Keratinocyte (primary cell): ENCODE measurements at places on chromosomes 3 and 15. TPM values are rescaled to one million over a fixed set of nuclear protein-coding genes. Genes with fewer than 3 reads are reported as not detected.

DNA sequence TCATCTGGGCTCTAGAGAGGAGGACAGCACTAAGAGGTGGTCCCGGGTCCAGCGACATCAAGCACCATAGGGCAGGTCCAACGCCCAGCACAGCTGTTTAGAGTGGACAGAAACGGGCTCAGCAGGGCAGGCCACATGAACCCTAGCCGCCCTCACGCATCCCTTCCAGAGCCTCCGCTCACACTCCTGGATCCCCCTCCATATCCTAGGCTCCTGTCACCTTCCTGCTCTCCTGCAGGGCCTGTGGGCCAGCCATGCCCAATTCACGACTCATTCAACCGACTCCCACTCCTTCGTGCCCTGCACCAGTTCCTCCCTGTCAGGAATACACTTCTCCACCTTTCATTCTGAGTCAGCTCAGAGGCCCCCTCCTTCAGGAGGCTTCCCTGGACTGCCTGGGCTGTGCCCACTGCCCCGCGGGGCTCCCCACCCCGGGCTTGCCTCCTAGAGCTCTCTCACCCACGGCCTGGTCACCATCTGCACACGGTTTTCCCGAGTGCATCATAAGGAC, 90.2 kb downstream of the LINGO1 start:
- DNase-seq, result no peak

DNA sequence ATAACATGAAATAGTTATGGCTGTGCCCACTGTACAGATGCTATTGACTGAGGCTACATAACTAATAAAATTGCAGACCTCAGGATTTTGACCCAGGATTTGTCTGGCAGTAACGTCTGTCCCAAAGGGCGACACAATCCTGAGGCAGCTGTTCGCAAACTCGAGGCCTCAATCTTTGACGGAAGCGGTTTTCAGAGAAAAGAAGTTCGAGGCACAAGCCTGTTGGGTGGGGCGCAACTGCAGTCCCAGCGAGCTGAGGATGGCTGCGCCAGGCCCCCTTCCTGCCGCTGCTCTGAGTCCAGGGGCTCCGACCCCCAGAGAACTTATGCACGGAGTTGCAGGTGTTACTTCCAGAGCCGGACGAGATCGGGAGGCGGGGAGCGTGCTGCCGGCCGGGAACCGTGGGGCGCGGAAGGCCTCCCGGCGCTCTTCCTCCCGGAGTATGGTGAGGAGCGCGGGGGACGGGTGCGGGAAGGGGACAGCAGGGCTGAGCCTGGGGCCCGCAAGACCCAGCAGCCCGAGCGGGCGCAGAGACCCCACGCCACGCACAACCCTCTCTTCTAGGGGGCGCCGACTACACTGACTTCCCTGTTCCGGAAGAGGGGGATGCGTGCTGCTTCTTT, at the start of gene PARP15:
Gene PARP15 (plus strand): TSS at position 242 of the 623 bp plus-strand sequence. CDS start 18 bp downstream, at position 260.
- no peak for DNase-seq

DNA sequence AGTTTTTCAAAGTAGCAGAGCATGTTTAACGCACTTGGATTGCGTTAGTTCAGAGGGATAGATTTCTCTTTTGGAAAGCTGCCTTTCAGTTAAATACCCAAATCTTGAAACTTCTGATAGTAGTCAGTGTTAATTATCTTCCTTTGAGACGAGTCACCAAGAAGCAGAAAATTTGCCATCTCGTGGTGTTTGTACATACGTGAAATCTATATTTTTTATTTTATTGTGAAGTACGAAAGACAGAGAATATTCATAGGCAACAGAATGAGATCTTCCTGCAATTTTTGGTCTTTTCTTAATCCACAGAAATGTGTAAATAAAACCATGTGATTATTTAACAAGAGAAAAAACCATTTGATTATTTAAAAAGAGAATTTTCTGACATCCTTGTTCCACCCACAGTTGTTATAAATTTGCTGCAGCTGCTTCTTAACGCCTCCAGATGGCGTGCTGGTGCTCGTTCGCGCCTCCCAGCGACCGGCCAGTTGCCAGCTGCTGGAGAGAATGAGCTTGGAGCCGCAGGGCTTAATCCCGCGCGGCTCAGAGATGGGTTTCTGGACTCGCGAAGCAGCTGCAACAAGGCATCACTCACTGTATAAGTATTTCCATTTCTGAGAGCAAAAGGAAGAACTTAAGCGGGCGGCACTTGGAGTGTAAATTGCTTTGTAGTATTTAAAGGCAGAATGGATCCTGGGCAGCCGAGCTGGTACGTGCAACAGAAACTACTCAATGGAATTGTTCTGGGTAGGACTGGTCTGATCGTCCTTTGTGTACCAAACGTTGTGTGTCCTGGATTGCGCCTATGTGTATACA, 10.5 kb upstream of the SLITRK3 start:
- no peak for DNase-seq

DNA sequence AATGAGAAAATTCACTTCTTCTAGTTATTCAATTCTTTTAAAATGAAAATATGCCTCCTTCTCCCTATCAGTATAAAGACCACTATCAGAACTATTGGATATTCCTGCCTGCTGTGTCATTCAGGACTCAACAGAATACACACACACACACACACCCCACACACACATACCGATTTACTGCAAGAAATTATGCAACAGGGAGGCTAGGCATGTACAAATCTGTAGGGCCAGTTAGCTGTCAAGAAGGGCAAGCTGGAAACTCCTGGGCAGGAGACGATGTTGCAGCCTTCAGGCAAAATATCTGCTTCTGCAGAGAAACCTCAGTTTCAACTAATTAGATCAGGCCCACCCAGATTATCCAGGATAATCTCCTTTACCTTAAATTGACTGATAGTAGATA, 13.9 kb upstream of the RYR3 start:
- DNase-seq, result no peak

- DNase-seq, result no peak
These were observed 21.9 kb downstream of the SENP8 start for GRCh38 chr15:72140088-72140487.

DNA sequence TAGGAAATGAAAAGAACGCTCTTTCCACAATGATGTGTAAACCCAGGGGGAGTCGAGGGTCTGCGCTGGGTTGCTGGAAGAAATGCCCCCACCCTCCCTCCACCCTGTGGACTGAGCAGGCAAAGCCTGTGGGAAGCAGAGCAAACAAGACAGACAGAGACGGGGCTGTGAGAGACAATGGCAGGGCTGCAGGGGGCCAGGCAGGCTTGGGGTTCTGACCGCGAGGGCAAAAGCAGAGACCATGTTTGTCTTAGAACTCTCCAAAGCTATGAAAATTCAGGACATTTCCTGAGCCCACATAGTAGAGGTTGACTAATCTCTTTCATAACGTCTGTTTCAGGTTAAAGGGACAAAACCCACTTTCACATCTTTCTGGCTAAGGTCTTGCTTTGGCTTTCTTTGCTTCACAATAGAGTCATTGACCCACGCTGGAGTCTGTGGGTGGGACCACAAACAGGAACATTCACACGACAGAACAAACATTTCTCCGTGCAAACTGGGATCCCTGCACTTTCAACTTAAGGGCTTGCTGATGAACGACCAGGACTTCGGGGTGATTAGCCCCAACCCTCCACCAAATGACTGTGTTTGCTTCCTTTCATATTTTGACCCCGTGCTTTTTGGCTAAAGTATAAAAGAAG, 156.0 kb upstream of the TPM1 start:
- no peak for DNase-seq

DNA sequence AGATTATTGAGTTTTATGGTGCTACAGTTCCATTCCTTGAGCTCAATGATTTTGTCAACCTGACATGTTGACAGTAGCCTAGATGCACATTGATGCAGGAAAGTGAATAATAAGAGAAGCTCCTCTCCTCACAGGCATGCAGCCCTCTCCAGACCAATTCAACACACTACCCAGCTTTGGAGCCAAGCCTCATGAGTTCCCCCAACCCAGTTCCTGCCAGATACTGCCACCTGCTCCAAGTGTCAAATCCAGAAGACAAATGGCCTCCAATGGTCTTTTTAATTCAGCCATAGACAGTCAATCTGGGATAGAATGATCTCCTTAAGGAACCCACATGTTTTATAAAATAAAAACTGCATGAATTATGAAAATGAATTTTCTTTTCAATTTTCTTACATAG, 83.7 kb upstream of the ARHGEF3 start:
- no peak for DNase-seq

- DNase-seq, result no peak
These were observed 22.8 kb downstream of the RGMA start for GRCh38 chr15:93066224-93066681.

- DNase-seq, result no peak
These were observed 44.9 kb downstream of the FGF7 start for GRCh38 chr15:49467746-49468480.

GRCh38 chr3:124804875-124805274, 74.6 kb downstream of the UMPS start:
- DNase-seq, result no peak

- DNase-seq, result no peak
These were observed 223.0 kb downstream of the EPHA6 start for GRCh38 chr3:97037294-97037943.

GRCh38 chr3:33113772-33114621, at the start of gene CRTAP:
TSS of gene CRTAP (plus strand) at chr3:33114014. CDS start at chr3:33114078, 64 bp downstream.
- DNase-seq, result peak; percentile 88

DNA sequence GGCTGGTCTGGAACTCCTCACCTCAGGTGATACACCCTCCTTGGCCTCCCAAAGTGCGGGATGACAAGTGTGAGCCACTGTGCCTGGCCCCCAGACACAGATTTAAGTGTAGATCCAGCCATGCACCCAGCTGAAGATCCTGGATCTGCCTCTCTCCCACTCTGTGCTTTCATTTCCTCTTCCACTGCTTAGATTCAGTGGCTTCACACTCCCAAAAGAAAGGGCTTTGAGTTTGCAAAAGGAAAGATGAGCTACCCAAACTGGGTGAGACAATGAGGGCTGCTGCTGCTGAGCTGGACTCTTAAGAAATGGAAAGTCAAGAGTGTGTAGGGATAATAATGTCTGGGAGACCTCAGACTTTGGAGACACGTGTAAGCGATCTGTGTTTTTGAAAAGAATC, 45.5 kb downstream of the ISG20 start:
- DNase-seq, result no peak

DNA sequence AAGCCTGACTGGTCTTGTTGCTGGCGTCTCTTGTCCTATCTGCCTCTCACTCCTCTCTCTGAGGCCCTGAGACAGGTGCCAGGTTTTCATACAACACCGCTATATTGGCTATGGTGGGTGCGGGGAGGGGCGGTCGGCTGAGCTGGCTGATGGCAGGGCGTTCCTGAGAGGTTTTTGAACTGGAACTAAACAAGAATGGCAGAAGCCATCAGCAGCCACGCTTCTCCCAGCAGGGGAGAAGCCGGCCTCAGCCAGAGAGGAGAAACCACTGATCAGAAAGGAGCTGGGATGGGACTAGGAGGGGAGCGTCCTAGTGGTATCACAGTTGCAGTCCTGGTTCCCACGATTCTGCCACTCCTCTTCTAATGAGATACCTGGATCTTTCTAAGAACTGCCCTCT, 89.9 kb upstream of the PRR23E start:
- DNase-seq, result no peak

- no peak for DNase-seq
These were observed 57.0 kb downstream of the NEK10 start for GRCh38 chr3:27312044-27312668.

DNA sequence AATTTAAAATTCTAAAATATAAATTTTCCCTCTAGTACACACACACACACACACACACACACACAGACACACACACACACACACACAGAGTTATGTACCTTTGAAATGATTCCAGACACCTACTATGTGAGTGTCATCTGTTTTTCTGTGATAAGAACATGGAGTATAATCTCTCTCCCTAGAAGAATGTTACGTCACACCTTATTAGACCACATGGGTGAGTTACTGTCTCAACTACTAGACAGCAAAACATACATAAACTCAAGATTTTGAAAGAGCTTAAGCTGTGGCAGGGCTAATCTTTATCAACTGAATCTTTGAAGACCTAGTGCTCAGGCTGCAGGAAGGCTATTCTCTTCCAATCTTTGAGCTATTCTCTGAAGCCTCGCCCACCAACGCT, 385.9 kb upstream of the BCHE start:
- no peak for DNase-seq

DNA sequence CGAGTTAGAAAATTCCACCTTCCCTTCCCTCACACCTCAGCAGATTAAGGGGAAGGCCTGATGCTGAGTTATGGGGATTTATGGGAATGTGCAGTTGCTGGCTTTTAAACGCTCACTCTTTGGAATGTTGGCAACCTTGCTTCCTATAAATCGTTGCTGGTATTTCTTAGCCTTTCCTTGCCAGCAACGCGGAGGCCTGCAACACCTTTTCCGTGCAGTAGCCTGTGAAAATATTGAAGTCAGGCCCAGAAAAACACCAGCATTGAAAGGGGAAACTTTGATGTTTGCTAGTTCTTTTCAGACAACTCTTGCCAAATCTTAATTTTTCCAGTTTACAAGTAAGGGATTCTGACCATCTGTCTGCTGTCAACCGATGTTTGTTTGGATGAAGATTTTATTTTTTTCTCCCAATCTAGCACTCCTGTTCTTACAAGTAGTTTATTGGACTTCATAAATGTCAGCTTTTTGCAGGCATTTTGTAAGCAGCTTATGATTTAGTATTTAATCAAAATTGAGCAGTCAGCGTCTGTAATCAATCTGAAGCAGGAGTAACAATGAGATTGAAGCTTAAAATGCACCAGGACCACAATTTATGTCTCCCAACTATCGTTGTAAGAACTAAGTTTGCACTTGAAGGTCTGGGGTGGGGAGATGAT, 251.0 kb downstream of the RPLP1 start:
- no peak for DNase-seq

- no peak for DNase-seq
These were observed 122.3 kb upstream of the MBNL1 start for GRCh38 chr3:152146461-152146860.

DNA sequence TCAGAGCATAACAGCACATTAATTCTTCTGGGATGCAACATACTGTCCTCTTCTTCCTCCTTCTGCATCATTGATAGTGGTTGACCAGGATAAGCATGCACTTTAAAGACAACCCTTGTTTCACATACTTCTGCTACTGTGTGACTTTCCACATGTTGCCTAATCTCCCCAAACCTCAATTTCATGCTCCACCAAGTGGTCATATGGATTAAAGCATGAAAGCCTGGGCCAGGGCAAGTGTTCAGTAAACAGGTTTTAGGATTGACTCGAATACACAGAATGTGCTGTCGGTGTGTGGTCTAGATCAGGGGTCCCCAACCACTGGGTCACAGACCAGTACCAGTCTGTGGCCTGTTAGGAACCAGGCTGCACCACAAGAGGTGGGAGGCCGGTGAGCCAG, 22.5 kb upstream of the BFSP2 start:
- no peak for DNase-seq

GRCh38 chr3:167728176-167728575, 6.5 kb downstream of the PDCD10 start:
- DNase-seq, result no peak

- DNase-seq, result peak; percentile 5
These were observed 141.3 kb upstream of the PROK2 start for GRCh38 chr3:71926262-71926600.

GRCh38 chr3:23932571-23932970, 12.5 kb upstream of the NR1D2 start:
- no peak for DNase-seq

The CAMK1 gene
- 1.1 to 2.4 TPM (median 2.3 TPM) in 3 replicates for polyA plus RNA-seq

The ALDH1L1 gene
- 0.09 to 0.35 TPM (median 0.17 TPM) in 3 replicates for polyA plus RNA-seq

The SLCO3A1 gene
- 21.3 to 31.7 TPM (median 21.6 TPM) in 3 replicates for polyA plus RNA-seq

The CCR1 gene
- 0.03 TPM in 1 of 3 replicates, not detected in the others for polyA plus RNA-seq

The ALG1L2 gene
- polyA plus RNA-seq, result not detected in 3 replicates

The CCR9 gene
- not detected in 3 replicates for polyA plus RNA-seq

The CHRD gene
- polyA plus RNA-seq, result not detected in 3 replicates

The PRSS50 gene
- not detected in 3 replicates for polyA plus RNA-seq

The GATM gene
- polyA plus RNA-seq, result 0.53 to 1.2 TPM (median 0.60 TPM) in 3 replicates

The CLDN16 gene
- polyA plus RNA-seq, result 0.52 to 2.6 TPM (median 0.88 TPM) in 3 replicates

The ARPIN gene
- polyA plus RNA-seq, result 6.2 to 10.1 TPM (median 9.0 TPM) in 3 replicates

The ADGRG7 gene
- polyA plus RNA-seq, result 0.03 to 0.06 TPM (median 0.03 TPM) in 3 replicates

The COL8A1 gene
- 98.8 to 180 TPM (median 102 TPM) in 3 replicates for polyA plus RNA-seq

The CACNA2D2 gene
- polyA plus RNA-seq, result 0.02 to 0.04 TPM (median 0.04 TPM) in 3 replicates

The ATP13A5 gene
- polyA plus RNA-seq, result not detected in 3 replicates

The TNFSF10 gene
- 21.7 to 47.2 TPM (median 22.2 TPM) in 3 replicates for polyA plus RNA-seq
